G401 (cell line): ENCODE measurements at places on chromosomes 2 and 18. TPM values are rescaled to one million over a fixed set of nuclear protein-coding genes. Genes with fewer than 3 reads are reported as not detected.

The RSAD2 gene
- not detected in 2 replicates for total RNA-seq

The SPHKAP gene
- total RNA-seq, result not detected in 2 replicates

The GPR39 gene
- 0.44 TPM in 1 of 2 replicates, not detected in the other for total RNA-seq

The TMEM200C gene
- not detected in 2 replicates for total RNA-seq

The CCDC85A gene
- total RNA-seq, result 0.80 TPM in 1 of 2 replicates, not detected in the other

The FHOD3 gene
- total RNA-seq, result 0.03 TPM in 1 of 2 replicates, not detected in the other

- no peak for DNase-seq
Observed at GRCh38 chr2:105183555-105184323, 57.8 kb upstream of the GPR45 start.

- DNase-seq, result no peak
Observed at GRCh38 chr18:40911582-40912254, 1043.3 kb upstream of the PIK3C3 start.

GRCh38 chr2:233530381-233530780, 36.2 kb downstream of the USP40 start:
- DNase-seq, result no peak

DNA sequence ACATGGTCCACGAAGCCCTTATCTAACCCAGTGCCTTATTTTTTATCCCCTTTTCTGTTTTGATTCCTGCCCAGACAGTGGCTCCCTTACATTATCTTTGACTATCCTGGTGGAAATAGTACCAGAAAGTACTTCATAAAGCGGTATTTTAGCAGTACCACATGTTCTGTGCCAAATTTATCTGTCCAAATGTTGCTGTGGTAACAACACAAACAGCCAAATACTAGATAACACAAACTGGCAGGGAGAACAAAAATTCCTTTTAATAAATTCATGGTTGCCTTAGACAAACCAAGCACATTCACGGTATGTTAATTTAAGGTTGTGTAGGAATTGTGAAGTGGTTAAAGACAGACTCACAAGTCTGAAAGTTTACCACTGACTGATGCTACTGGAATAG, 187.9 kb upstream of the LHCGR start:
- DNase-seq, result no peak

- DNase-seq, result no peak
Observed at GRCh38 chr2:112019569-112019982, 35.5 kb upstream of the TMEM87B start.
